T-cell (primary cell): ENCODE measurements at places on chromosomes 6 and 20.

- no peak for DNase-seq
Measured at GRCh38 chr20:46296526-46297250, 11.6 kb downstream of the CDH22 start.

GRCh38 chr6:116386581-116387299 is 16.0 kb downstream of the DSE start:
- no peak for DNase-seq

GRCh38 chr6:168992446-168993144 is 261.1 kb downstream of the THBS2 start:
- DNase-seq: no peak

GRCh38 chr6:130967502-130968445 is 95.3 kb downstream of the EPB41L2 start:
- DNase-seq: no peak

DNA sequence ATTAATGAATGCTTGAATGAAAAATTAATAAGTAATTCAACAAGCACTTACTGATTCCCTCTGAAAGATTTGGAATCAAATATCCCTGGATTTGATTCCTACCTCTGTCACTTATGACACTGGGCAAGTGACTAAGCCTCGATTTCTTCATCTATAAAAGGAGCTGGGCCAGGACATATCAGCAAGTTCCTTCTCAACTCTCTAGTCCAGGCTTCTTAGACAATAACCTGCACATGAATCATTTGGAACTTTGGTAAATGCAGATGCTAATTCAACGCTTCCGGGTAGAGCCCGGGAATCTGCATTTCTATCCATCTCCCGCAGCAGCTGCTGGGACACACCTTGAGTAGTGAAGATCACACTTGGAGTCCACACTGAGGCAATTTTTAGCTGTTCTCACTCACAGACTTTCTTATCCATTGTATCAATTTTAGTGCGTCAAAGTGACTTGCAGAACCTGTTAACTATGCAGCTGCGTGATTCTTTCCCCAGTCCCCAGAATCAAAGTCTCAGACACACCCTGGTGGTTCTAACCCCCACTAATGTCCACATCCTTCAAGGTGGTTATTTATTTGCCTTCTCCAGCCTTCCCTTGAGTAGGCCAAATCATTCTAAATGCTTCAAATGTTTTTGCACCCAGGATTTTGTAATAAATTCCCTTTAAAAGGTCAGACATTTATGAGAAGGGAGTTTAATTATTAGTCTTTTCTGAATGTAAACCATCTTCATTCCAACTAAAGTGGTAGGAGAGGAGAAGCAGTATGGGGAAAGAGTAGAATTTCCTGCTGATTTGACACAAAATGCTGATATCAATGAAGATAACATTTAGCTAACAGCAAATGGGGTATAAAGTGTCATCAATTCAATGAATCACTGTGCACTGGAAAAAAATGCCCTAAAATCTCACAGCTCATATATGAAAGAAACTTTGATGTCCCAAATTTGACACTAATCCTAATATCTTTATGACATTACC is 26.0 kb upstream of the CCND3 start:
- no peak for DNase-seq

DNA sequence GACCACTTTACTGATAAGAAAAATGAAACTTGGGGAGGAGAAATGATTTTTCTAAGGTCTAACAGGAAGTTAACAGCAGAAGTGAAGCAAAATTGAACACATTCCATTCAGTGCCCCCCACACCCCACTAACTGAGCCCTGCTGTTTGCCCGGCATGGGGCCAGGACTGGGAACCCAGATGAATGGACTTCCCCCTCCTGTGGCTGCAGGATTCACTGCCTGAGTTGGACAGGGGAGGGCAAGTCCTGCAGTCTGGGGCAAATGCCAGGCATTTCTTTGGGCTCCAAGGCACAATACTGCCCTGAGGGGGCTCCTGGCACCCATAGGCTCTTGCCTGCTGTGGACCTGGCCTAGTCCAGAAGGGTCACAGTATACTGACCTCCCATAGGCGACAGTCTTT is 28.3 kb downstream of the FYN start:
- DNase-seq: no peak

GRCh38 chr20:3209946-3210317 is 634 bp downstream of the ITPA start:
- DNase-seq: no peak

- DNase-seq: no peak
Measured at GRCh38 chr6:119308991-119309657, 40.4 kb downstream of the MAN1A1 start.

GRCh38 chr6:144216668-144217218 is 66.4 kb downstream of the STX11 start:
- peak; percentile 47 for DNase-seq

- DNase-seq: no peak
Measured at GRCh38 chr6:113818578-113818977, 38.6 kb upstream of the MARCKS start.

DNA sequence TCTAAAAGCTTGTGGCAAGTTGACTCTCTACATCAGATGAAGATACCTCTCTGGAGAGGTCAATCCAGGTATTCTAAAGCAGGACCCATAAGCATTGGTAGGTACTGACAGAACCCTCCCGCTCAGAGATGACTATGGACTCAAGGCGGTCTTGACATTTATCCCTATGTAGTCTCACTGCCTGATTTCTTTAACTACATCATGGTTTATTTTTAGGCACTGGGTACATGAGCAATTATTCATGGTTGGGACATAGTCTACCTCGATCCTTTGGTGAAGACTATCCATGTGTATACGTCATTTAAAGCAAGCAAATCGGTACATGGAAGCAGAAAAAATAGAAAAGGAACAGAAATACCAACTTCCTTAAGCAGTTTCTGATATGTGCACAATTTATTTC is 136.2 kb upstream of the TAB2 start:
- no peak for DNase-seq

DNA sequence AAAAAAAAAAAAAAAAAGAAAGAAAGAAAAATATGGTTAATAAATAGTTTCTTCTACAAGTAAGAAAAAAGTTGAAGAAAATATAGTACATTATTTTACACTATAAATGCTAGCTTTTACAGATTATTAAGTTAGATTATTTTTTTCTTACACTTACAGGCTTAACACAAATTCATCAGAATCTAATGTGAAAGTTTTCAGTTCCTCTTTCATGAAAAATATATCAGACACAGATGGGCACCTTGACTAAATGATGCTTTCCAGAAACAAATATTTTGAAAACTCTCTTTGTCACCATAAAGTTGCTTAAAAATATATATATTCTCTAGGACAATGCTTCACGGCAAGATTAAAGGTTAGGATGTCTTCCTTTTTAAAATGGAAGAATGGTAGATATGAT is 321.8 kb upstream of the HSF2 start:
- DNase-seq: no peak

DNA sequence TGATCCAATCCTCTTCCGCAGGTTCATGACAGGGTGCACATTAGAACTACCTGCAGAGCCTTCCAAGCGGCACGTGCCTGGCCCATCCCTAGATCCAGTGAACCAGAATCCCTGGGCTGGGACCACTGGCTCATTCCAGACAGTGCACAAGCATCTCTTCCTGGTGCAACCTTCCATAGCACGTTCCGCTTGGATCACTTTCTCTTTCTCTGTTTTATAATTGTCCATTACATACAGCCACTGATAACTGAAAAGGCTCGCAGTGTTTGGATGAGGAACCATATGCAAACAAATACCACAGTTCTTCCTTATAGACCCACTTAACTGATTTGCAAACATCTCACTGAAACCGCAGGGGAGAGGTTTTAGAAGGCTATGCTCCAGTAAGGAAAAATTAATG is 59.6 kb upstream of the DDR1 start:
- no peak for DNase-seq
